ENCODE measurements at places on chromosomes 16 and 17.

DNA sequence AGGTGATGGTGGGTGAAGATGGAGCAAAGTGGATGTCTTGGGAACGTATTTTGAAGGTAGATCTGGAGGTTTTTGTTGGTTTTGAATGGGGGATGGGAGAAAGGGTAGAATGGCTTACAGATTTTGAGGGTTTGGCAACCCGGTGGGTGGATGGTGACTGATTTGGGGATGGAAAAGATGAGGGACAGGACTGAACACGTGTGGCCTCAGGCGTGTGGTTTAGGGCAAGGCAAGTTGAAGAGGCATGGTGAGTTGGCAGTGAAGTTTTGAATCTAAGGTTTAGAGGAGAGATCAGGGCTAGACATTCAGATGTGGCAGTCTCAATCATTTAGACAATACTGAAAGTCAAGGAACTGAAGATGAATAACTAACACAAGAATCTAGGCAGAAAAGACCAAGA lies 5.0 kb upstream of the DCTPP1 start:
- peak; percentile 28 for DNase-seq

DNA sequence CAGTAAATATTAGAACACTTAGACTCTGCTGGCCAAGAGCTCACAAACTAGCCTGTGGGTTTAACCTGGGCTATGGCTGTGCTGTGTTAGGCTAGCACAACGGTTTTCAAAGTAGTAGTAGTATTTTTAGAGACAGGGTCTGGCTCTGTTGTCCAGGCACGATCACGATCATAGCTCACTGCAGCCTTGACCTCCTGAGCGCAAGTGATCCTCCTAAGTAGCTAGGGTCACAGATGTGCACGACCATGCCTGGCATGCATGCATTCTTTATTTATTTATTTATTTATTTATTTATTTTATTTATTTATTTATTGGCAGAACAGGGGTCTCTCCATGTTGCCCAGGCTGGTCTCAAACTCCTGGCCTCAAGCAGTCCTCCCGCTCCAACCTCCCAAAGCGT lies 10.3 kb downstream of the MRPL27 start:
- no peak for DNase-seq

DNA sequence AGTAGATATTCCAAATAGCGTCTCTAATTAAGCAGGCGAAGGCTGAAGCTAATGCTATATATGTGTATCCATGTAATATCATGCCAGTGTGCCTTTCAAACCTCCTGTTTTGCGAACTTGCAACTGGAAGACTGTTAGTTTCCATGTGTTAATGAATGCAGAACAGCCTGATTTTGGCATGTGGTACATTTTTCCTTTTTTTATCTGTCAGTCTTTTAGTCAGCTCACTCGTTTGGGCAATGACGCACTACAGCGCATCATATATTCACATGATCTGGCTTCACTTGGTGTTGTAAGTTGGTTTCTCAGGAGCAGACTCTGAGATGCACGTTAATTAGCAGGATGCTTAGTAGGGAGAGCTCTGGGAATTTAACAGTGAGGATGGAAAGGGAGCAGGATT lies 210.4 kb upstream of the CA10 start:
- DNase-seq = no peak

- no peak for DNase-seq
Observed at GRCh38 chr16:73172241-73172972, 124.5 kb upstream of the ZFHX3 start.

- no peak for DNase-seq
Observed at GRCh38 chr16:3872216-3872895, 8.2 kb downstream of the CREBBP start.

DNA sequence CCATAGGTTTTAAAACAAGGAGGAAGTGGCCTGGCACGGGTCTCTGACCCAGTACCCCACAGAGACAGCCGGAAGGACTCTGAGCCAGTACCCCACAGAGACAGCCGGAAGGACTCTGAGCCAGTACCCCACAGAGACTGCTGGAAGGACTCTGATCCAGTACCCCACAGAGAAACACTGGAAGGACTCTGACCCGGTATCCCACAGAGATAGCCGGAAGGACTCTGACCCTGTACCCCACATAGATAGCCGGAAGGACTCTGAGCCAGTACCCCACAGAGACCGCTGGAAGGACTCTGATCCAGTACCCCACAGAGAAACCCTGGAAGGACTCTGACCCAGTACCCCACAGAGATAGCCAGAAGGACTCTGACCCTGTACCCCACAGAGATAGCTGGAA lies 49.0 kb downstream of the TRARG1 start:
- no peak for DNase-seq

- no peak for DNase-seq
Observed at GRCh38 chr17:81695801-81696200, 7.4 kb upstream of the MRPL12 start.

Measured in stimulated activated CD4-positive, alpha-beta T cell treated with anti-CD3 and anti-CD28 coated beads, Interleukin-4, amount 100 ng/mL, for 4 hours (primary cell).